Fibroblast of skin of right quadriceps (primary cell): ENCODE measurements at places on chromosomes 11 and 22.
A peak's percentile ranks its signal among the peaks of the same experiment; 100 is the strongest.

- DNase-seq, result no peak
These were observed 259.1 kb upstream of the PLET1 start for GRCh38 chr11:112519751-112520150.

- DNase-seq, result no peak
These were observed 87.5 kb downstream of the YAP1 start for GRCh38 chr11:102197670-102198139.

DNA sequence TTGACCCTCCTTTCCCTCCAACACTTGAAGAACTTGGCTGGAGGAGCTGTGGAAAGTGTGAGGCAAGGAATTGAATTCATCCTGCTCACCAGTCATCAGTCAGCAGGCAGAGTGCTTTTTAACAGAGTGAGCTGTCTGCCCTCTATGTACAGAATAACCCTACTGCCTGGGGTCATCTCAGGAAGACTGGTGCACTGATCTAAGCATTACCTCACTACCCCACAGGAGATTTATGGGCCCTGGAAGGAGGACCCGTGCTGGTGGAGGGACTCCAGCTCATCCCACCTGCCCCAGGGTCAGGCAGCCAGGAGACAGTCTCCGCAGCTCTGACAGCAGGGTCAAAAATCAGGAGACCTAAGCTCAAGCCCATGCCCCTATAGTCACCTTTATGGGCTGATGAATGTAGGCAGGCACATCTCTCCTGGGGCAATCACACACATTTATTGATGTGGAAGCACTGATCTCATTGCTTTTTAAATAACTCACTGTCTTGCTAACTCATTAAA, 270.8 kb upstream of the SESN3 start:
- DNase-seq, result no peak

GRCh38 chr11:100965346-100965745, 164.3 kb downstream of the PGR start:
- DNase-seq, result no peak

- DNase-seq, result no peak
These were observed 1727.5 kb downstream of the LRRC4C start for GRCh38 chr11:39732001-39732400.

DNA sequence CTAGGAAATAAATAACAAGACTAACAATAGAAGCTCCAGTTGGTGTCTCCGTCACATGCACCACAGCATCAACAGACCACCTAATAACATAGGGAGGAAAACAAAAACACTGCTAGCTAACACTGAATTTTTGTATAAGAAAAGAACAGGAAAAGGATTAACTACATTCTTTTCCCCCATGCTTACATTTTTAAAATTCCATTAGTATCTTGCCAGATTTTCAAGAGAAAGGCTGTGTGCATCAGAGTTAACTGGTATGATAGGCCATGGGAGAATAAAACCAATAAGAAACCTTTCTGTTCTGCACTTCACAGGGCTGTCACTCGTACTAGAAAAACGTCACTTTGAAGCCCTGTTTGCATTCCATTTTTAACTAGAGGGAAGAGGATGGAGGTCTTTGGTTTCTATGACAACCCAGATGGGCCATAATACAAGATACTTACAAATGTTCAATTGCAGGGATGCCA, 79.0 kb downstream of the LARGE2 start:
- peak; percentile 77 for DNase-seq

- no peak for DNase-seq
These were observed 28.9 kb downstream of the APOL1 start for GRCh38 chr22:36281781-36282327.

DNA sequence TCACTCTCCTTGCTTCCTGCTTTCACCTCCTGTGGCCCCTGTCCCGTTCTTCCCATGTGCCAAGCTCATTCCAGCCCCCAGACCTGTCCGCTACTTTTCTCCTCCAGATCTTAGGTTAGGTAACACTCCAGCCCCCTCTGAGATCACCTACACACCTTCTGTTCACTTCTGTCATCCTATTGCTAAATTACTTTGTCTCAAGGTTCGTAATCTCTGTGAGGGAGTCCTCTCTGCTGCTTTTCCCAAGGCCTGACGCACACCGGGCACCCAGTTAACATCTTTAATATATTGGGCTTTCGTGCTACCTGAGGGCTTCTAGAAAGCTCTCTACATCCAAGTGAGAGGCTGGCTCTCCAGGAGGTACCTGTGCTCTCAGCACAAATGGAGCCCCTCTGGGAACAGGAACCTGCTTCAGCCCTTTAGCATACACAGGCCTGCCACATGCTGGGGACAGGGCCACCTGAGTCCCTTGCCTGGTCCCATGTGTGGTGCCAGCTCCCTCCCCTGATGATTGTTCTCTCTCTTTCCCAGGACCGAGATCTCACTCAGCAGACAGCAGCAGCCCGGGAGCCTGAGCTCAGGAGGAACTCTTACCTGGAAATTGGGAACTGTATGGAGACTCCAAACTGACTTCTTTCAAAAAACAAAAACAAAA, 8.5 kb downstream of the C22orf31 start:
- no peak for DNase-seq

DNA sequence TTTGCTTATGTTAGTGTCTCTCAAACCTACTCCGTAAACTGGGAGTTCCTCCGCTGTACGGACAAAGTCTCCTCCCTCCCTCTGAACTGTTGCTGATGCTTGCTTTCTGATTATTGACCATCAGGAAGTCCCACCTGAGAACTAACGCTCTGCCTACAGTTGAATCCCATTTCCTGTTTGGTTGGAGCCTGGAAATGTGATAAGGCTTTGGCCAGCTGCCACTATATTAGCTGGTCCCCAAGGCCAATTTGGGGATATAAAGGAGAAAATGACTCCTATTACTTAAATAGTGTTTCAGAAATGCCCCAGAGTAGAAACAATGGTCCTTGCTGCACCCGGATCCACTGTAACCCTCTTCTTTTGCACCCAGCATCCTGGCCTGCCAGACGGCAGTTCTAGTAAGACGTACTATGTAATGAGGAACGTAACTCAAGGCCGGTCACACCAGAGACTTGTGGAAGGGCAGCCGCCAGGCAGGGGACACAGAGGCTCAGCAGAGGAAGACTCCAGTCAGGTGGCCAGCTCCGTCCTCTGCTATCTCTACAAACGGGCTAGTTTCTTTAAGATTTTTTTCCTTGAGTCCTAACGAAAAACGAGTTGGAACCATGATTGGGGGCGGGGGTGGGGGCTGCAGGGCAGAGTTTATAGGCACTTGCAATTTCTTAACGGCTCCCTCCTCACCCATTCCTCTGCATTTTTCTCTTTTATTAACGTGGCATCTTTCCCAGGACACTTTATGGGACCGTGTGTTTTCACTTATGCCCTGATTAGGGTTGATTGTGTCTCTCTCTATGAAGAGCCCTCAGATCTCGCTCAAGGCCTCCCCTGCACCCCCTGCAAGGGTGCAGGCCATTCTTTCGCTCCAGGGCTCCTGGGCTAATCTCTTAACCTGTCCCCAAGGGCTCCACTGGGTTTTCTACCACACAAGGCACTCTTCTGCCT, 72.8 kb upstream of the CDON start:
- DNase-seq, result peak; percentile 79

GRCh38 chr11:76491644-76492043, 46.8 kb downstream of the EMSY start:
- no peak for DNase-seq

DNA sequence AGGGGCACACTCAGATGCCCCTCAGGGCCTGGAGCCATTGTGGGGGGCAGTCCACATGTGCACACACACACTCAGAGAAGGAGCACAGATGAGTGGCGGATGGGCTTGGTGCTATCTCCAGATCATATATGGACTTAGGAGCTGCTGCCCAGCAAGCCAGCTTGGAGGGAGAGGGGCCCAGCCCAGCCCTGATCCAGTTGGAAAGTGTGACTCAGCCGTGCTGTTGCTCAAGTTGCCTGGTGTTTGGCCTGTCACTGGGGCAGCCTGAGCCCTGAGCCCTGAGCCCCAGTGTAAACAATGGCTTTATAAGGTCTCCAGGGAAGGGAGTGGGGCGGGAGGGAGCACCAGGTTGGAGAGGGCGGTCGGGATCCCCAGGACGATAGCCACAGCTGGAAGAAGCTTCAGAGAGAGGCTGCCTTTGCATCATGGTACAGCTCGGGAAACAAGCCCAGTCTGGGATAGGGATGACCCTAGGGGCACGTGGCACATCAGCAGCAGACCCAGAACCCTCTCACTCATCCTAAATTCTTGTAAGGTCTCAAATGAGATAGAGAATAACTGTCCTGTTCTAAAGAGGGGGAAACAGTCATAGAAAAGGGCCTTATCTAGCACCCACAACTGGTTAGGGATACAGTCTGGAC, 4.8 kb downstream of the SELENOM start:
- peak; percentile 77 for DNase-seq

DNA sequence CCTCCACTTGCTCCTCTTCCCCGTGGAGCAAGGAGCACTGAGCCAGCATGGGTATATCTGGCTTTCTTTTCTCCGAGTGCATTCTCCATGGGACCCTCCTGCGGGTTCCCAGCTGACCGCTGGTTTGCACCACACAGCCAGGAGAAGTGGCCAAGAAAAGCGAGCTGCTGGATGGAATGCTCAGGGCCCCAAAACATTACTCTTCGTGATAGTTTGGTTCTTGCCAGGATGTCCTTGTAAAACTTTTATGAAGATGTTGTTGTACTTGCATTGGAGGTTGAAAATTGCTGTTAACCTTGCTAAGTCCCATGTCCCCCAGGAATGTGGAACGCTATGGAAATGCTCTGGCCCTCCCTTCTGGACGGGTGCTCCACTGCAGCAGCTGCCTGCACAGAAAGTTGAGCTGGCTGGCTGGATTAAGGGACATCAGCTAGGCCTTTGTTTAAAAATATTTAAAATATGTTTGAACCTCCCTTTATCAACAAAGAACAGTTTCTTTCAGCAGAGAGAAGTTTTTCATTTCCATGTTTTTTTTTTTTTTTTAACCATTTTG, 68.7 kb downstream of the ZNRF3 start:
- DNase-seq, result peak; percentile 11

GRCh38 chr11:85889676-85890579, 34.7 kb downstream of the CCDC83 start:
- peak; percentile 74 for DNase-seq

DNA sequence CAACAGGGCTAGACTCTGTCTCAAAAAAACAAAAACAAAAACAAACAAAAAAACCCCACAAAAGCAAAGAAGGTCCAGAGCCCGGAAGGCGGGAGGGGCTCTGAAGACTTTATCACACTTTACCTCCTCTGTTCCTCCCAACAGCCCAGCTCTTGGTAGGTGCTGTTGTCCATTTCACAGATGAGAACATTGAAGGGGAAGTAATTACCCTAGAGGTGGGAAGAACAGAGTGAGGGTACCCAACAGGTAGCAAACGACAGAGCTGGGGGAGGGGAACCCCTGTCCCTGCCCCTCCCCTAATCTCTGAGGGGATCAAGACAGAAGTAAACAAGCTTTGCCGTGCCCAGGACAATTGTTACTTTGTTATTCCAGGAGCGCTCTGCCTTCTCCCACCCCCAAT, 1.0 kb upstream of the BIK start:
- no peak for DNase-seq
